CD8-positive, alpha-beta memory T cell (primary cell): ENCODE measurements at places on chromosomes 2 and 18.

- no peaks in the 10 kb centered on the region for H3K36me3 ChIP-seq
- H3K27me3 ChIP-seq = peaks cover 5% of the 10 kb centered on the region
- no peak overlapping the region for H3K27ac ChIP-seq
- peaks cover 26% of the 10 kb centered on the region for H3K4me1 ChIP-seq
Observed at GRCh38 chr2:101153077-101153707, 2.0 kb upstream of the TBC1D8 start.

- H3K27ac ChIP-seq = no peak overlapping the region
- H3K36me3 ChIP-seq = no peaks in the 10 kb centered on the region
- H3K27me3 ChIP-seq = no peaks in the 10 kb centered on the region
- no peak overlapping the region for H3K4me3 ChIP-seq
- H3K4me1 ChIP-seq = no peaks in the 10 kb centered on the region
- no peak for DNase-seq
Observed at GRCh38 chr18:42929181-42929580, 186.3 kb downstream of the RIT2 start.

DNA sequence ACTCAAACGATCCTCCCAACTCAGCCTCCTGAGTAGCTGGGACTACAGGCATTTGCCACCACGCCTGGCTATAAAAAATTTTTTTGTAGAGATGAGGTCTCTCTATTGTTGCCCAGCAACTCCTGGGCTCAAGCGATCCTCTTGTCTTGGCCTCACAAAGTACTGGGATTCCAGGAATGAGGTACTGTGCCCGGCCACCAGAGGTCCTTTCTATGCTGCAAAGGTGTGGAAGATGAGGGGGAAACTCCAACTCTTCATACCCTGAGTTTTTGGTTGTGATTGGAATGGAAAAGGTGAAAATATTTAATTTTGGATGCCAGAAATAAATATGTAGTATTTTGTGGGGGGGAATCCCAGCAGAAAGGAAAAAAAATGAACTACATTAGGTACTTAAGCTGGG is 36.0 kb downstream of the MRPL33 start:
- DNase-seq = no peak
- H3K4me1 ChIP-seq = no peaks in the 10 kb centered on the region
- no peaks in the 10 kb centered on the region for H3K27me3 ChIP-seq
- H3K4me3 ChIP-seq = no peak overlapping the region
- H3K27ac ChIP-seq = no peak overlapping the region

DNA sequence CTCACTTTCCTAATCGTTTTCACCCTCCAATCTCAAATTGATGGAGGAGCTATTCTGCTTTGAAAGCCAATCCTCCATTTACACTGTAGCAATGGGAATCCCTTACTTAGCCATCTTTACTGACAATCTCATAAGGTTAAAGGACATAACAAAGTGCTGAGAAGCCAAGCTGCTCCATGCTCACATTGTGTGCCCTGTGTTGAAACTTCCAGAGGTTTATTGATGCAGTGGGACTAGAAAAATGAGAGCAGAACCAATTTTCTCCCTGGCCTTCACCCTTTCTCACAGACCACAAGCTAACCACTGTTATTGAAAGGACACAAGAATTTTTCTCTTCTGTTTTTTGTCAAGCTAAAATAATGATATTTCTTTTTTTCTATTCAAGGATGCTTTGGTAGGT is 63.8 kb downstream of the CSRNP3 start:
- H3K27ac ChIP-seq = no peak overlapping the region

DNA sequence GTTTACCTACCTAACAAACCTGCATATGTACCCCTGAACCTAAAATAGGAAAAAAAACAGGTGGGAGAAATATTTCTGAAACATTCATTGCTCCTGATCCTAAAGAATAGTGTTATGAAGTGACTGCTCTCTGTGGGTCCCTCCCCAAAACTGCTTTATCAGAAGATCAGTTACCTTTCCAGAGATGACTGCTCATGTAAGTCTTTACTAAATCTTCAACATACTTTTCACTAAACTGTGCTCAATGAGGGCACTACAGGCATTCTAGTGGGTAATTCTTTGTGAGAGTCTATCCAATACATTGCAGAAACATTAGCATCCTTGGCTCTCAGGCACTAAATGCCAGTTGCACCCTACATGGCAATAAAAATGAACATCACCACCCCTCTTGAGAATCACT is 189.3 kb upstream of the STK17B start:
- DNase-seq = no peak
- H3K4me3 ChIP-seq = no peak overlapping the region
- H3K27ac ChIP-seq = no peak overlapping the region
- H3K4me1 ChIP-seq = no peaks in the 10 kb centered on the region

- no peak overlapping the region for H3K27ac ChIP-seq
- no peak for DNase-seq
- H3K36me3 ChIP-seq = no peaks in the 10 kb centered on the region
Observed at GRCh38 chr2:69119104-69119894, 106.3 kb downstream of the ANTXR1 start.

- H3K27me3 ChIP-seq = no peaks in the 10 kb centered on the region
- no peak overlapping the region for H3K27ac ChIP-seq
- H3K4me3 ChIP-seq = no peak overlapping the region
- H3K36me3 ChIP-seq = no peaks in the 10 kb centered on the region
- no peak for DNase-seq
- no peaks in the 10 kb centered on the region for H3K4me1 ChIP-seq
Observed at GRCh38 chr2:202494300-202495229, 118.4 kb downstream of the BMPR2 start.

DNA sequence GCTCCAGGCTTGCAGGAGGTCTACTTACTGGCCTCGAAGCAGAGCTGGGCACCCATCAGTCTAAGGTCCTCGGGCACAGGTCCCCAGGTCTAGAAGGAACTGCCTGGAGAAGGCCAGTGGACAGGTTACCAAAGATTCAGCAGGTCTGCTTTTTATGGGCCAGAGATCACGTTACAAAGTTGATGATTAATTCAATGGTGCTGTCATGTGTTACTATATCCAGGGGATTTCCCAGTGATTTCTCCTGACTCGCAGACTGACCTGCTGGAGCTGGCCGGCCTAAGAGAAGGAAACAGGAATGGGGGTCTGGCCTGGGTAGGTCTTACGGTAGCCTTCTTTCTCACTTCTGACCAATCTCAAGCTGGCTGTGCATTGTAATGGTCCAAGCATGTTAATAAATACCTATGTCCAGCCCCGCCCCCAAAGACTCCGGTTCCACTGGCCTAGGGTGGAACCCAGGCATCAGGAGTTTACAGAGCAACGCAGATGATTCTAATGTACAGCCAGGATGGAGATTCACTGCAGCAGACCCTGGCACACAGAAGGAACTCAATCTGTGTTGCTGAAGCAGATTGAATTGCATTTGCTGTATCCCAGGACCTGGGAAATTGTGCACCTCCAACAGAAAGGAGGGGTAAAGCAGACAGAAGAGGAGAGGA is at the start of gene NEURL3:
Gene NEURL3 (minus strand): TSS at position 127 of the 659 bp plus-strand sequence. CDS start 71 bp downstream, at position 56.
- H3K4me1 ChIP-seq = peaks cover 23% of the 10 kb centered on the region
- H3K27me3 ChIP-seq = no peaks in the 10 kb centered on the region
- no peak within 1 kb of the TSS for H3K27ac ChIP-seq
